Fibroblast of skin of right biceps (primary cell): ENCODE measurements at places on chromosomes 3 and 15.

GRCh38 chr3:186247821-186248814, 113.9 kb downstream of the DGKG start:
- DNase-seq, result no peak

GRCh38 chr3:128356822-128357221, 109.9 kb downstream of the DNAJB8 start:
- DNase-seq, result no peak

DNA sequence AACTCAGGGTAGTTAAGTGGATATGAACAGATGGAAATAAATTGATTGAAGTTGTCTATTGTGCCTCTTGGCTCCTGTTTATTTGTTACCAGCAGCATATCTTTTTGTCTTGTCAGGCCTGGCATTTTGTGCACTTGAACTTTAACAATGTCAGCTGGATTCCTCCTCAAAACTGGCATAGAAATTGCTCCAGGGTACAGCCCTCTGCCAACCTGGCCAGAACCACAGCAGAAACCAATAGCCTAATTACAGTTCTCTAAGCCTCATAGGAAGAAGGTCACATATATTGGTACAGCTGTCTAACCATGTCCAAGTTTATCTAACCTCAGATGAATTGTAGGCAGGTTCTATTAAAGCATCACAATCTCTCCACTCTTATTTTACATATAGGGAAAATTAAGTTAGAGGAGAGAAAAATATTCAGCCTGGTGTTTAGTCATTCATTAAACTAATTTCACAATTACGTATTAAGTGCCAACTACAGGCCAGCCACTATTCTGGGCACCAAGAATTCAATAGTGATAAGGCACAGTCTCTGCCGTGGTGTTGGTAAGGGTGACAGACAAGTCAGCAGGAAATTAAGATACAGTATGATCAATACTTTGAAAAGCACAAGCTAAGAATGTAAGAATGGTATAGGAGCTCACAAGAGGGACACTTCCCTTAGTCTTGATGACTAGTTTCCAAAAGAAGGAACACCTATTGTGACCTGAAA, 452.9 kb upstream of the NECTIN3 start:
- DNase-seq, result no peak

GRCh38 chr3:145272684-145273083, 888.3 kb downstream of the PLOD2 start:
- peak; percentile 41 for DNase-seq

DNA sequence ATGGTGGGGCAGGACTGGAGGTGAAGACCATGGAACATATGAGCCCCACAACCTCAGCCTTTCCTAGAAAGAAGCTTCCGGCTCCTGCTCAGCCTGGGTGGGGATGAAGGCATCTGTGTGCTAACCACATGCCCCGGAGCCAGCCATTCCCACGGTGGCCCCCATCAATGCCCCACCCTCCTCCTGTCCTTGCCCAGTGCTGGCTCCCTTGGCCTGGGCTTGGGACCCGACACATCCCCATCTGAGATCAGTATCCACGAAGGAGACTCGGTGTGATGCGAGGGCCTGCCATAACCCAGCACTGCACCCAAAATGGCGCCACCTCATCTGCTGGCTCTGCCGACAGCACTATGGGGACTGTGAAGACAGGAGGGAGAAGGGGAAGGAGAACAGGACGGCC, 16.5 kb upstream of the PLXND1 start:
- DNase-seq, result no peak

GRCh38 chr15:88635318-88635717, 3.5 kb upstream of the ISG20 start:
- no peak for DNase-seq
